ENCODE measurements at places on chromosomes 6 and 20.
A peak's percentile ranks its signal among the peaks of the same experiment; 100 is the strongest.

DNA sequence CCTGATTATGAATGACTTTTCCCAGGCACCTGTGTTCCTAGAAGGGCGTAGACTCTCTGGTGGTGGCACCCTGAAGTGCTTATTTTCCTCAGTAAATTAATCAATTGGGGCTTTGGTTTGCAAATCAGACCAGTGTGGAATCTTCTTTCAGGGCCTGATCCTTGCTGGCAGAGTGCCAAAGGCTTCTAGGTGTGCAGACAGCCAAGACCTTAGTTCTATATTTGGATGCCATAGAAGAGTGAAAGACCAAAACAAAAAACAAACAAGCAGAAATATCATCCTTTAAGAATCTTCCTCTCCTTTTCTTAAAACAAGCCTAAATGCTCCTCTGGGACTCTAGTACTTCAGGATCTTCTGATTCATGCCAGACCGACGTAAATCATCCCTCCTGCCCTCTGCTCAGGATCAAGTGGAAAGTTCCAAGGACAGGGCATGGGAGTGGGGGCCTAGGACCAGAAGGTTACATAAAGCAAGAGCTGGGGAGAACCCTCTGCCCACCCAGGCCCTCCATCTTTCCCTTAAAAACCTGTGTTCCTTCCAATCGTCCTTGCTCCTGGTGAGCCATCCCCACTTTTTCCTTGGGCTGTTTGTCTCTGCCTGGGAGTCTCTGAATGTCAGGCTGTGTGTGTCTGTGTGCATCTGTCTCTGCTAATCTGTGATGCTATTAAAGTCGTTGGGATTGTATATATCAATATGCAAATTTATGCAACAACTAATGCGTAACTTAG, 70.5 kb upstream of the MYLIP start:
- DNase-seq: no peak

- DNase-seq: no peak
Observed at GRCh38 chr6:148864941-148865340, 118.1 kb downstream of the UST start.

GRCh38 chr20:8399947-8400346, 267.9 kb downstream of the PLCB1 start:
- no peak for DNase-seq

- peak; percentile 90 for DNase-seq
Observed at GRCh38 chr20:47360297-47361056, 4.0 kb upstream of the ZMYND8 start.

DNA sequence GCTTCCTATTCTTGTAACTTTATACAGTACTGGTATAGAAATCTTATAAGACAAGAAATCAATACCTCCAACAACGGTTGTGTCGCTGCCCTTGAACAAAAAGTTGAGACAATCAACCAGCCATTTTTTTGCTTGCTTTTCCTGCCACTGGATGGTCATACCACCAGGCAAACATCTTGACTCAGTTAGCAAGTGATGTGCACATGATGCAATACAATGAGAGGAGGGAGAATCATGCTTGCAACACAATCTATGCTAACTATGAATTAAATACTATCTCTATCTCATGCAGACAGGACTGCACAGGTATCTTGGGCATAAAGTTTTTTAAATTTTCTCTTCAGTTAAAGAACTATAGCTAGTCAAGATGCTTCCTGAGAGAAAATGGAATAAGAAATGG, 877.7 kb upstream of the CITED2 start:
- no peak for DNase-seq

- DNase-seq: peak; percentile 35
Observed at GRCh38 chr20:24296477-24297261, 172.8 kb upstream of the SYNDIG1 start.

DNA sequence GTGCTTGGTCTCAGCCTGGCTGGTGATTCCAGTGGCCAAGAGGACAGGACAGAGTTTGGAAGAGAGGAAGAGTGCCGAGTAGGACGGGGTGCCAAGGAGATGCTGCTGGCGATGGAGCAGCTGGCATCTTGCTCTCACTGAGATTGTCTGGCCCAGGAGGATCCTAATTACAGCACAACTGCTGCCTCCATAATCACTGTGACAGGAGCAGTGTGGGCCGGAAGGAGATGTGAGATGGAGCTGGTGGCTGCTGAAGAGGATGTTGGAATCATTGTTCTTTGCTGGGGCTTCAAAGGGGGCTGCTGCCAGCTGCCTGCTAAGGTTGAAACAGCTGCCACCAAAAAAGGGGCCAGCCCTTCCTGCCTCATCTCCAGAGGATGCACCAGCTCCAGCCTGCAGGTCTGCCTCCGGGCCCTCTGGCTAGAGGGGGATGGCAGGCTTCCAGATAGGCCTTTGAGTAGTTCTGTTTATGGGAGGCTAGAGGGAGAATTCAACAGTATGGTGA, 214.4 kb downstream of the RNF144B start:
- peak; percentile 88 for DNase-seq

- no peak for DNase-seq
Observed at GRCh38 chr6:14108571-14109410, 8.8 kb upstream of the CD83 start.

DNA sequence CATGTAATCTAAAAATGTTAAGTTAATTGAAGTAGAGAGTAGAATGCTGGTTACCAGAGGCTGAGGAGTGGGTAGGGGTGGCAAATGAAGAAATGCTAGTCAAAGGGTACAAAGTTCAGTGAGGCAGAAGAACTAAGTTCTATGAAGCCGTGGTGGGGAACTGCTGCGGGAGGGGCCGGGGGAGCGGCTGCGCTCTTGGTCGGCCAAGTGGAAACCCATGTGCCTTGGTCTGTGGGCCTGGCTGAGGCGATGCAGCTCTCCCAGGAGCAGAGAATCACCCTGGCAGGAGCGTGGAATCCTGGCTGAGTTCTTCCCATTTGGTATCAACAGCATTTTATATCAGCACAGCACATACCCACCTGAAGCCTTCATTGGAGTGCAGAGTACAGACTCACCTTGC, 22.3 kb downstream of the TTLL2 start:
- no peak for DNase-seq

- DNase-seq: no peak
Observed at GRCh38 chr6:126664271-126664670, 324.4 kb downstream of the CENPW start.

- no peak for DNase-seq
Observed at GRCh38 chr6:121920616-121921015, 478.8 kb upstream of the HSF2 start.

GRCh38 chr6:41408982-41409381, 73.6 kb downstream of the NCR2 start:
- no peak for DNase-seq

- no peak for DNase-seq
Observed at GRCh38 chr6:100366419-100366818, 98.3 kb downstream of the SIM1 start.

DNA sequence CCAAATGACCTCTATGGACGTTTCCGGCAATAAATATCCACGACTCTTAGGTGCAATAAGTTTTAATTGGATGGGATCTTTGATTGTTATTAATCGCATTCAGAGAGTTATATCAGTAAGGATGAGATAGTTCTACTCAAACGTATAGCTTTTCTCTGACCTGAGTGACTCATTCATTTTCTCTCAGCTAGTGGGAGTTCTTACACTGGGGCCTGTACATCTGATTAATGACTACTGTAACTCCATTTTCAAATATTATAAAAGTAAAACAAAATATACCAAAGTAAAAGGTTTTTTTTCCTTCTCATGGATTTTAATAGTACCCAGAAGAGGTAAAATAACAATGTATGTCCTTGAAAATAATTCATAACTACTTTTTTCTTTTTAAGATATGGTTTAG, 41.1 kb upstream of the SAMD5 start:
- no peak for DNase-seq

DNA sequence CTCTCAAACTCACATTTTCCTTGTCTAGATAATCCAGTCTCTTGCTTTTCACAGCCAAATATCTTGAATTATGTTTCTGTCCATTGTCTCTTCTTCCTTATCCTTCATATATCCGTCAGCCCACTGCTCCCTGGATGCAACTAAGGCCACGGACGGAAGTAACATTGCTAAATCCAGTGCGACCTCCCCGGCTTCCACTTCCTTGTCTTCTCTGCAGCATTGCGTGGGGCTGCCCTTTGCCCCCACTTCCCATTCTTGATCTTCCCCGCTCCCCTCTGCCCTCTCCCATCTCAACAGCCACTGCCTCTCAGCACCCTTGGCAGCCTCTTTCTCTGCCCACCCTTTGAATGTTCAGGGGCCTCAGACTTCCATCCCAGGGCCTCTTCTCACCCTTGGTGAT, 190.4 kb upstream of the UST start:
- DNase-seq: no peak

GRCh38 chr6:70303034-70303525, at the start of gene COL9A1:
Gene COL9A1 (minus strand): TSS chr6:70303084. CDS start chr6:70302924, 160 bp downstream.
- DNase-seq: no peak

DNA sequence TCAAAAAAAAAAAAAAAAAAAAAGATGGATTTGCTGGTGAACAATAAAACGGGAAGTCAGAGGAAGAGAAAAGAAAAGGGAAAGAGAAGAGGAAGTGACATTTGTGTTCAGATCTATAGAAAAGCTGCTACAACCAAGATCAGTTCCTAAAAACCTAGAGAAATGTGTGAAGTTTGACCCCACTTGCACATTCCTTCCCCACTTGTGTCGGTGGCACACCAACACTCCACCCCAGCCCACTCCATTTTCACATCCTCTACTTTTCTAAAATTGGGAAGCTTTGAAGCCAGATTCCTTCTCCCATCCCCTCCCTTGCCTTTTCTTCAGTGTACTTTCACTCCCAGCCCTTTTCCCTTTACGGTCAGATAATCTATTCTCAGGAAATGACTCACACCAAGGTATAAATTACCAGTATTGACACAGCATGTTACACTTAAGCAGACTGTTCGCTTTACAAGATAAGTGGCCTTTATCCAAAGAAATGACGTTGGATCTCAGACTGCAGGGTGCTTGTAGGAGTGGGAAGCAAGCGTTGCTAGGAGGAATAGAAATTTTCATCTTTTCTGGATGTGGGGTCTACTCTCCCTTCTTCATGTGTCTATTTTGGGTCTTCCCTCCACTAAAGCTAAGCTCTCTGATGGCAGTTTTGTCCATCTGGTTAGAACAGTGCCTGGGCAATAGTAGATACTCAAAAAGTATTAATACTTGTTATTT, 92.5 kb upstream of the ADGRF1 start:
- no peak for DNase-seq

DNA sequence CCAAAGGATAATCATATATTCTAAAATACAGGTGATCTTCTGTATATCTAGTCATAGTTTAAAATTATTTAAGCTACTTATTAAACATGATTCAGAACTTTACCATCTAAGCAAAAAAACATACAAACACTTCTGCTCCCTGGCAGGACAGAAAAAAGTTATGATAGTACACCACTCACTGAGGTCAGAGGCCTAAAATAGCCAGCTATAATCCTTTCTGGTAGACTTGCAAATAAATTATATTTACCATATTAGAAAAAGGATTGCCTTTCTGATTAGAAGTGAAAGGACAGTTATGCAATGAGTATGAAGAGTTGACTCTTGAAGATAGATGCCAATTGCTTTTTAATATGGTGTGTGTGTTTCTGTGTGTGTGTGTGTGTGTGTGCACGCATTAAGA, 207.4 kb downstream of the BMP2 start:
- no peak for DNase-seq

DNA sequence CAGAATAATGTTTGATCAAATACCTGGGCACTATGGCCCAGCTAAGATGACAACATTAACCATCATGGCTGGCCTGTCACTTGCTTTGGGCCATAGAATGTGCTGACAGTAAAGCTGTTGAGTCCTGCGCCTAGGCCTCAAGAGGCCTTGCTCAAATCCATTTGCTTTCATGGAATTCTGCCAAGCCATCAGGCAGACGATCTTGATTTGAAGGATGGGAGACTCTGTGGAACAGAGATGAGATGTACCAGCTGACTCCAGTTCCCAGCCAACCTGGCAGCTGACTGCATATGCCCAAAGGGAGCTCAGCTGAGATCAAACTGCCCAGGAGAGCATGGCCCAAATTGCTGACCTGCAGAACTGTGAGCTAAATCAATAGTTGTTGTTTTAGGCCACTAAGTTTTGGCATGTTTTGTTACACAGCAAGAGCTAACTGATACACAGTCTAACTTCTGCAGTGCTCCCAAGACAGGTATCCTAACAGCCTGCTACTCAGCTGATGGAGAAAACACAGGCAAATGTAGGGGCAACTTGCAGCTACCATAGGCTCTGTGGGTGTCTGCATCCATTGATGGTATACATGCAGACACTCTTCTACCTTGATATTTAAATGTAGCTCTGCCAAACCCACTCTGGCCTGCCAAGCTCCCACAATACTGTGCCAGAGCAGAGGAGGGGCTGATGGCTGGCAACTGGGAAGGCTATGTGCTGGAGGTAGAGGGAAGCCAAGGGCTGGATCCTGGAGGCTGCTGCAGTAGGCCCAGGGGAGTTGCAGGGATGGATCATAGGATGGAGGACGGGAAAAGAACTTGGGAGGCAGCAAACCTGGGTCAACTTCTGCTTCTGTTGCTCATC, 55.2 kb upstream of the RNF24 start:
- peak; percentile 69 for DNase-seq

DNA sequence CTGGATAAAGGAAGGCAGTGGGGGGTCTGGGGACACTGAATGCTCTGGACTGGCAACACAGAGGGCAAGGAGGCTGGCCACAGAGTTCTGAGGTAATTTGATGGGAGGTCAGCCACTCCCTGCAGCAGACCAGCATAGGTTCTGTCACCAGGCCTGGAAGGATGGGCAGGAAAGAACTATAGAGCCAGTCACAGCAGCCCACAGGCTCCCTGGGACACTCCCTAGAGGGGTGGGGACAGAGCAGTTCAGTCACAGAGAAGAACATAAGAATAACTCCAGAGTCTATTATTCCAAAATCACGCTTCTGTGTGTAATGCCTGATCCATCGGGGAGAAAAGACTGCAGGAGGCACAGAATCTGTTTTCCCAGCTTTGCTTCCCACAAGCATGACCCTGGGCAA, 19.6 kb downstream of the DYNLRB1 start:
- DNase-seq: no peak

DNA sequence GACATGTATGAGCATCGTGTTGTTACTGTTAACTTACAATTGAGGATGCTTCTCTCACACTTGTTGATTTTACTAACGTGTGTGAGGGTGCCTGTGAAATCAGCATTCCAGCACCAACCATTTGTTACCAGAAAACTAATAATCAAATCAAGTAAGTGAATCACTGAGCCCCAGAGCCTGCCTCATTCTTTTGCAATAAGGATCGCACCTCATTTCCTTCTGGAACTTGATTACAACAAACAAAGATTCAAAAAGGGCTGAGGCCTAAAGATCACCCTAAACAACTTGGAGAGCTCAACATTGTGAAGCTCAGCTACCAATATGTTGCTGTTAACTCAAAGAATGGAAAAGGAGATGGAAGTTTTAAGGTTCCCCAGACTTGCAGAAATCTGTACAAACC, 274.7 kb downstream of the TFAP2A start:
- DNase-seq: no peak

Measured in NCI-H446 treated with DMSO at 0.1 percent for 48 hours (cell line).